ENCODE measurements at places on chromosomes 11 and 22.

- DNase-seq, result no peak
These were observed 115.6 kb downstream of the CSTPP1 start for GRCh38 chr11:47052165-47052564.

- no peak for DNase-seq
These were observed 152.4 kb upstream of the ZC3H12C start for GRCh38 chr11:109940816-109941215.

DNA sequence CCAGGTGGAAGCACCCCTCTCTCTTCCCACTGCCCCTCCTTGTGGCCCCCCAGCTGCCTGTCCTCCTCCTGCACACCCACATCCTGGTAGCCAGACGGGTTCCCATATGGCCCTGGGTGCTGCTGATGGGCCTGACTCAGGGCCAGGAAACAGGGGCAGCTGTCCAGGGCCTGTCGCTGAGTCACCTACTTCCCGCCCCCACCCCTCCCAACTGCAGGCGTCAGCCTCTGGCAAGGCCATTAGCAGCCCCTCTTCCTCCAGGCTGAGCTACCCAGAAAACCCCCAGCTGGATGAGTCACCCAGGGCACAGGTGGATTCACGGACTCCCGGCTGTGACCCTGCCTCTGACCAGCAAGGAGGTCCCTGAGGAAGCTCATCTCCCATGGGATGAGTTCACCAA, 6.9 kb upstream of the GAL start:
- DNase-seq, result no peak

GRCh38 chr11:73200256-73200655, 17.8 kb upstream of the P2RY2 start:
- peak; percentile 25 for DNase-seq

- DNase-seq, result no peak
These were observed 709 bp upstream of the ST3GAL4 start for GRCh38 chr11:126354631-126355323.

- DNase-seq, result no peak
These were observed 12.0 kb downstream of the KMT2A start for GRCh38 chr11:118448294-118448693.

GRCh38 chr22:48530666-48531065, 1297.0 kb downstream of the BRD1 start:
- no peak for DNase-seq

- DNase-seq, result peak; percentile 49
These were observed 10.9 kb upstream of the HBE1 start for GRCh38 chr11:5280582-5281102.

- no peak for DNase-seq
These were observed 49.3 kb downstream of the CABIN1 start for GRCh38 chr22:24060375-24060788.

- DNase-seq, result peak; percentile 72
These were observed at the start of gene DAGLA for GRCh38 chr11:61679893-61680621. TSS of gene DAGLA (plus strand) at chr11:61680391. CDS start at chr11:61720156, 39,765 bp downstream.

DNA sequence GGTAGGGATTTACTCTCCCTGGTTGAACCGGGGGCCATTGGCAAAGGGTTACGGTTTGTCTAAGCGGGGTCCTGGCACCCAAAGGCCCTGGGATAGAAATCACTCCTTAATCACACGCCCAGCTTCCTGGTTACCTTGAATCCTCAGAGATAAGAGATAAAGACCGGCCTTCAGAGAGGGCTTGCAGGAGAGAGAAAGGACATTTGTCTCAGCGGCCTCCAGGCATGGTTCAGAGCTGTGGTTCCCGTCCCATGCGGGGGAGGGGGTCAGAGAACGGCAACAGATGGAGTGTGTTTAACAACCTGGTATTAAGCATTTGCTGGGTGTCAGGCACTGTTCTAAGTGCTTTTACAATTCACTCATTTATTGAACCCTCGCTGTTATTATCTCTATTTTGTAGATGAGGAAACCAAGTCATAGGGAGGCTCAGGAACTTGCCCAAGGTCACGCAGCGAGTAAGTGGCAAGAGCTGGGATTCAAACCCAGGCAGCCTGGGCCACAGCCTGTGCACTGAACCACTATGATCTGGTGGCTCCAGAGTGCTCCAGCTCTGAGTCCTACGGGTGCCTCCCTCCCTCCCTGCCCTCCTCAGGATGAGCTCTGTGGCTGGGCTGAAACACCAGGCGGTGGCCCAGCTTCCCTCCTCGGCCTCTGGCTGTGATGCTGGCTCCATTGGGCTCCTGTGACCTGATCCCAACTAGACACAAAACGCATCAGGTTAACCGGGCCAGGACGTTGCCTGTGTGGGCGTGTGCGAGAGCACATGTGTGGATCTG, 18.6 kb downstream of the LRRC10B start:
- DNase-seq, result no peak

GRCh38 chr11:73530109-73530508, 67.8 kb downstream of the FAM168A start:
- peak; percentile 47 for DNase-seq

- DNase-seq, result no peak
These were observed 29.1 kb downstream of the TSPAN18 start for GRCh38 chr11:44755556-44756523.

DNA sequence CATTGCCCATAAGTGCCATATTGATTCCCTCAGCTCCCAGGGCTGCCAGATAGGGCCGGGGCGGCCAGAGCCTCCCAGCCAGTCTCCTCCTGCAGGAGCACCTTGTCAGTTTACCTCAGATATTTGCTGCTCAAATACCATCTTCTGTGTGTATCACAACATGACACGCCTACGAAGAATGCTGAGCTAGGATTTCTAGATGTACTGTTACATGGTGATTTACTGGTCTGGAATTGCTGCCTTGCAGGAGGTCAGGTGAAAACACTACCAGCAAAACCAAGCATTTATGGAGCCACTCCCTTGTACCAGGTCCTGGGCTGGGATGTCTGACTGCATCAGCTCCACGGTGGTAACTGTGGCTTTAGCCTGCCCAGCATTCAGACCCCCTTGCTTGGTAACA, 11.8 kb downstream of the MICAL3 start:
- no peak for DNase-seq

DNA sequence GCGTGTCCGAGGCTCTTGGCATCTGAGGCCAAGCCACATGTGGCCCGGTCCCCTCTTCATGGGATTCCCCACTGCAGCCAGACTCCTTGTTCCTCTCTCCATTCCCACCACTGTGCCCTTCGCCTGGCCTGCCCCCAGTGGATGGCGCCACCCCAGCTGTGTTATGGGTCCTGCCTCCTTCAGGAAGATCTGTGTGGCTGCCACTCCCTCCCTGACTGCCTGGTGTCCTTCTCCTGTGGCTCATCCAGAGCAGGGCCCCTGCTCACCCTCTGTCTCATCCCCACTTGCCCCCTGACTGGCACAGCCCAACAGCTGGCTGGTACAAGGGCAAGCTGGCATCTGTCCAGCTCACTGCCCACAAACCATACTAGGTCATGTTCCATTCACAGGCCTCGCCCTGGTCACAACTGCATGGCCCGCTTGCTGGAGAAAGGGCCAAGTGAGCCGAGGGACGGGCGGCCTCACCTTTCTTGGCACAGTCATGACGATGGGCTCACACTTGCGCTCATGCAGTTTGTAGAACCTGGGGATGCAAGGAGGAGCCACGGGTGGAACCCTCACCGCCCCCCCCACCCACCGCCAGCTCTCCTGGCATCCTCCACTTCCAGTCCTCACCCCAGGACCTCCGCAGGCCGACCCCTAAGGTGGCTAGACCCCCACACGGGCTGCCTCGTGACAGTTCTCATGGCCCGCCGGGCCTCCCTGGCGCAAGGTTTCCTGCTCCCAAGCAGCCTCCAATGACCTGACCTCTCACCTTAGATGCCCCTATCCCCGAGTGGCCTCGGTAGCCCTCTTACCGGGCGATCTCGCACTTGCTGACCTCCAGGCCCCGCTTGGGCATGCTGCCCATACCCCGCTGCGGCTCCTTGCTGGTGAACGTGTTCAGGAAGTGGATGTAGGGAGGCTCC, 2.1 kb upstream of the PTPRCAP start:
- DNase-seq, result peak; percentile 55

GRCh38 chr22:22219140-22219996, 25.2 kb upstream of the VPREB1 start:
- DNase-seq, result no peak

DNA sequence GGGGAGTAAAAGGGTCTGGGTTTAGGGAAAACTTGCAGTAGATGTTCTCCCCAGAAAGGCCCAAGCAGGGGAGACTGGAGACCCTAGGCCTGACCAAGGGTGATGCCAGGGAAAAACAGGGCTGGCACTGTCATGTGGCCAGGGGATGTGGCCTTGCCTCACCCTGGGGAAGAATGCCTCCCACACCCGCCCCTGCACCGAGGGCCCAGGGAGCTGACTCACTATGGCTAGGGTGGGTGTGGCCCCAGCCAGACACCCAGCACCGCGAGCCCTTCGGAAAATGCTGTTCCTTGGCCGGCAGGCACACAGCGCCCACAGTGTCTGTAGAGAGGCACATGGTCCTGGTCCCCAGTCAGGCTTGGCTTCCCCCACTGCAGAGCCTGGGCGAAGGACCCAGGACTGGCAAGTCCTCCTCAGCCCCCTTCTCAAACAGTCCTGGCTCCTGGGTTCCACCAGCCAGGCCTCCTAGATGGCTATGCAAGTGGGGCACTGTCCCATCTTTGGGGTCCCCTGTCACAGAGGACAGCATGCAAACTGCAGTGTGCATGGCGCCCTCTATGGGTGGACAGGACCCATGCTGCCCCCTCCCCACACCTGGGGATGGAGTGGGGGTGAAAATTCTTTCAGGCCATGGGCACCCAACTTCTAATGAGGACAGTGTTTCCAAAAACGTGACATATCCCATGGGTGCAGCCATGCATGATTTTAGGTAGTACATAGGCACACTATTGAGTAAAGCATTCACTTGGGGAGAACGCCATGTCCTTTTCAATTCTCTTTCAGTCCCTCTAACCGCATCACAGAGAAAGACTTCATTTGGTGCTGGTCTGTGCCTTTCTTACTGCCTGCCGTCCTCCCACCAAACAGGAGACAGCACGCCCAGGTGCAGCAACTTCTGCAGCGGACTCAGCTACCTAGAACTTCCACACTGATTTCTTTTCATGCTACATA, 15.2 kb downstream of the TMPRSS5 start:
- peak; percentile 81 for DNase-seq

- no peak for DNase-seq
These were observed 14.1 kb downstream of the SEC14L4 start for GRCh38 chr22:30491381-30491780.

- peak; percentile 49 for DNase-seq
These were observed 10.5 kb downstream of the GRK2 start for GRCh38 chr11:67276781-67277230.

DNA sequence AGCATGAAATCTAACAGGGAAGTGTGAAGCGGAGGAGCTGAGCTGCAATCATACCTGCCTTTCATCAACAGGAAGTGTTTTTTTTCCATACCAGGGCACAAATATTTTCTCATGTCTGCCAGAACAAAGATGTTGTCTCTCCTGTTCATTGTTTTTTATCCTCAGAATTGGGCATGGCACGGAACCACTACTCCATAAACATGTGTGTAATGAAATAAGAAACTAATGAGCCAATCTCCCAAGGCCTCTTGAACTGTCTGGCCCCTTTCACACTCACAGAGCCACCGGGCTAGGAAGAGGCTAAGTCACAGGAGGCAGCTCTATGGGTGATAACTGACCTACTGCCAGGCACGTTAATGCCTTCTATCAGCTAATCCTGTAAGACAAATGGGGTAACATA, 124.4 kb downstream of the ETS1 start:
- DNase-seq, result no peak

DNA sequence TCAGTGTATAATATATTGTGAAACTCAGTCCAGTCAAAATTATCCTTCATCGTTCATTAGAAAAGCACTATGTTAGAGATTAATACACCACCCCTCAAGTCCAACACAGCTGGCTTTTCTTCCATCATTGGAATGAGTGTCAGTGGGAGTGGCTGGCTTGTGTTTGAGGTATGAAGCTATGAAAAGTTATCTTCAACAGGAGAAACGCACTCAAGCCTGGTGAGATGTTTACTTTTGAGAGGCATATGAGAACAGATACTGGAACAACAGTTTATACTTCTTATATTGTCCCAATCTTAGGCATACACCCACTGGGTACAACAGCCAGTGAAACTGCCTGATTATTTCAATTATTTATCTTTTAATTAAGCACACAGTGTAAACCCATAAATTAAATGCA, 34.3 kb downstream of the PLEKHB1 start:
- DNase-seq, result no peak

DNA sequence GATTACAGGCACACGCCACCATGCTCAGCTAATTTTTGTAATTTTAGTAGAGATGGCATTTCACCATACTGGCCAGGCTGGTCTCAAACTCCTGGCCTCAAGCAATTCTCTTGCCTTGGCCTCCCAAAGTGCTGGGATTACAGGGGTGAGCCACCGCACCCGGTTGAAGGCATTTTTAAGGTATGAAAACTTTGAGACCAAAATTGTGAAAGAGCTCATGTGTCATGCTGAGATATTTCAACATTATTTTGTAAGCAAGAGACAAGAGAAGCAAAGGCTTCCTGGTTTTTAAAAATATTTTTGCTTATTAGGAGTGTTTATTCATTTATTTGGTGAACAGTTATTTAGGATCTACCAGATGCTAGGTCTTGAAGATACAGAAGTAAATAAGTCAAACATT, 6.8 kb downstream of the NHERF4 start:
- no peak for DNase-seq

DNA sequence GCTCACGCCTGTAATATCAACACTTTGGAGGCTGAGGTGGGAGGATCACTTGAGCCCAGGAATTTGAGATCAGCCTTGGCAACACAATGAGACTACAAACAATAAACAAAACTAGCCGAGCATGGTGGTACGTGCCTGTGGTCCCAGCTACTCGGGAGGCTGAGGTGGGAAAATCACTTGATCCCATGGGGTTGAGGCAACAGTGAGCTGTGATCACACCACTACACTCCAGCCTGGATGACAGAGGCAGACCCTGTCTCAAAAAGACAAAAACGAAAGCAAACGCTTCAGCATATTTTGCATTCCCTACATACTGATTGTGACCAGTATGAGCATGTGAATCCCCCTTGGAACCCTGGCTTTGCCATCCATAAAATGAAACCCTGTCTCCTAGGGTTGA, 33.9 kb upstream of the MN1 start:
- DNase-seq, result peak; percentile 7

DNA sequence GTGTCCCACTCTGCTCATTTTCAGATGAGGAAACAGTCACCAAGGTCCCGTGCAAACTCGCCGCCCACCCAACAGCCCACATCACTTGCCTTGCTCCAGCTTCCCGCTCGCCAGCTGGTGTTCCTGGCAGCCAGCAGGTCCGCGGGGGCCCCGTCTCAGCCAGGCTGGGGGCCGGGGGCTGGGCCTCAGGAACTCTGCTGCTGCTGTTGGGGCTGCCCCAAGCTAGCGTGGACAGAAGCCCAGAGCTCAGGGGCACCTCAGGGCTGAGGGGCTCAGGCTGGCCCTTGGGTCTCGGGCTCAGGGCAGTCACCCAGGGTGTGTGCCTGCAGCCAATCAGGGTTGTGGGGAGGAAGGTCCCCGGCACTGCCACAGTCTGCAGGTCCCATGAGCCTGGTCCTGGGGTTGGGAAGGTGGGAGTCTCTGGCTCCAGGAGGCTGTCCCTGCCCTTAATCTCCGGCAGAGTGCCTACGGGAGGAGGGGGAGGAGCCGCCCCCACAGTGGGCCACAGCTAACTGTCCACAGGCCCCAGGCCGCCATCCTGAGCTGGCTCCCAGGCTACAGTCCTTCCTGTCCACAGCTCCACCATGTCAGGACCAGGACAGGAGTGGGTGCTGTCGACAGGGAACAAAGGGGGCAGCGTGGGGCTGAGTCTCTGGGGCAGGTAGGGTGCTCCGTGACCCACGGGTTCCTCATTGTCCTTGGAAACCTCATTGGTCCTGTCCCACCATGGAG, 65.2 kb downstream of the ARFGAP3 start:
- DNase-seq, result no peak

- DNase-seq, result no peak
These were observed 14.1 kb upstream of the PGM2L1 start for GRCh38 chr11:74412321-74412720.
